Tibial nerve (tissue), 4 donors: ENCODE measurements at places on chromosomes 3 and 15.

DNA sequence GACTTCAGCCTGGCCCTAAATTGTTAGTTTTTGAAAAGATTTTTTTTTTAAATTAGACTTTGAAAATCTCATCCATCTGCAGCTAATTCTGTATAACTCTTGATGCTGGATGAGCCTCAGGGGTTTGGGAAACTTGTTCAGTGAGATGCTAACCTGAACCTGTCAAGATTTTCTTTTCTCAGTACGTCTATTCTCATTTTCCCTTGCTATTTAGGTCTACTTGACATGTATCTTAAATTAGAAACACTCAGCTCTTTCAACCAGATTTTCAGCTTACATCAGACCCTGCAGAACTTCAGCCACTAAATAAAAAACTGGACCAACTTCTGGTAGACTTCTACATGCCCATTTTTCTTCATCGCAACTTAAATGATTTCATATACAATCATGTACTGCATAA lies 61.4 kb downstream of the MFSD1 start:
- DNase-seq = no peak

DNA sequence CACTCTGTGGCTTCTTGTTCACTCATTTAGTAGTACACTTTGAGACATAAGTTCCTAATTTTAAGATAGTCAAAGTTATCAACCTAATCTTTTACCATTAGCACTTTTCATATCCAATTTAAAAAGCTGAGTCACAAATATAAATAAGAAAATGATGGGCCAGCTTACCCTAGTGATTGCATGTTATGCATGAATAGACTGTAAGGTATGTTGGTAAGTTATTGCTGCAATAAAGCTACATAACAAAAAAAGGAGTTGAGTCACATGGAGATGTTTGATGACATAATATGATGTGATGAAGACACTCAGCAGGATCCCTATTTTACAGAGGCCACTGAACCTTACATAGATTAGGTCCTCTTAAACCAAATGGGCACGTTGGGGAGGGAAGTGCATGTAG lies 161.3 kb downstream of the OCA2 start:
- no peak for DNase-seq

DNA sequence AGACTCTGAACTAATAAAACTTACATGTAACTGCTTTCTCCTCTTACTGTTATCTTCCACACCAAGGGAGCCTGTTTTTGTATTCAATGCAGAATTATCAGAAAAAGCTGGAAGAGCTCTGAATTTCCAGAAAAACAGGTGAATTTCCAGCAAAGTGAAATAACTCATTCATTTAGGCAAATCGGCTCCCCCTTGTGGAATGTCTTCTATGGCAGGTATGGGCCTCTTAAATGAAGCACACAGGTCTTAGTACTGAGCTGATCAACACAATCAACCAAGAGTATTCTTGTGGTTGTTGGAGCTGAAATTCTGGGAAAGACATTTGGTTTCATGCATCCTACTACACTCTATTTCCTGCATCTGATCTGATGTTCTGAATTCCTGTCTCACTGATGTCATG lies 31.0 kb upstream of the PTPRG start:
- DNase-seq = no peak

- no peak for DNase-seq
Measured at GRCh38 chr3:32817257-32817557, 590 bp upstream of the TRIM71 start.

DNA sequence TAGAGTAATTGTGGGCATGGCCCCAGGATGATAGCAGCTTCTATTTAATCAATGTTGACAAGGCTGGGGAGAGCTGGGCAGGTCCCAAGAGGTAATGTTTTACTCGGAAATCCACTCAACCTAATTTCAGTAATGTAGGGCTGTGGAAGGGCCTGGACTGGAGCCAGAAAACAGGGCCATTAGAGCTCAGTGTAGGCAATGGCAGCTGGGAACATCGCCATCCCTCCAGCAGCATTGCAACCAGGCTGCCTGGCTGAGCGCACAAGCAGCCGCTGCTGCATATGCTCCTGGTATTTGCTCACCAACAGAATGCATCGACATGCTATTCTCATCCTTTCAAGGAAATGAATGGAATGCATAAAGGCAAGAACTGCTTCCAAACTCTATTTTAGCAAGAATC lies 90.0 kb downstream of the GAP43 start:
- DNase-seq = no peak

- DNase-seq = no peak
Measured at GRCh38 chr15:66294932-66295235, 1.5 kb downstream of the DIS3L start.
